CD4-positive, alpha-beta T cell treated with Interleukin-17A for 4 hours (primary cell): ENCODE measurements at places on chromosomes 6 and 20.

DNA sequence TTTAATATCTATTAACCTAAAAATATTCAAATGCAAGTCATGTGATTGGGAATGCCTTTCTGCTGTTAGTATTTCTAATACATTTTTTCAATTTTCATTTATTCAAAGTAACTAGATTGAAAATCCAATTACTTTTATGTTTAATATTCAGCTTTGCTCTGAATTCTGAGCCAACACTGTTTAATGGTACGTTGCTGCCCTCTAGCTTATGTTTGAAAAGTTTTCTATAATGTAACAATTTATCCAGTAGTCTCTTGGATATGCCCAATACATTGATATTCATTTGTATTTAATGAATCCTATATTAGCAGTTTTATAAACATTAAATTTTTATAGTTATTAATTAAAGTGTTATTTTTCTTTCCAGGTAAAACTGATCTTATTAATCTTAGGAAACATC lies 47.4 kb downstream of the LGSN start:
- DNase-seq: no peak

- DNase-seq: no peak
Measured at GRCh38 chr20:41453010-41453950, 86.7 kb upstream of the EMILIN3 start.

DNA sequence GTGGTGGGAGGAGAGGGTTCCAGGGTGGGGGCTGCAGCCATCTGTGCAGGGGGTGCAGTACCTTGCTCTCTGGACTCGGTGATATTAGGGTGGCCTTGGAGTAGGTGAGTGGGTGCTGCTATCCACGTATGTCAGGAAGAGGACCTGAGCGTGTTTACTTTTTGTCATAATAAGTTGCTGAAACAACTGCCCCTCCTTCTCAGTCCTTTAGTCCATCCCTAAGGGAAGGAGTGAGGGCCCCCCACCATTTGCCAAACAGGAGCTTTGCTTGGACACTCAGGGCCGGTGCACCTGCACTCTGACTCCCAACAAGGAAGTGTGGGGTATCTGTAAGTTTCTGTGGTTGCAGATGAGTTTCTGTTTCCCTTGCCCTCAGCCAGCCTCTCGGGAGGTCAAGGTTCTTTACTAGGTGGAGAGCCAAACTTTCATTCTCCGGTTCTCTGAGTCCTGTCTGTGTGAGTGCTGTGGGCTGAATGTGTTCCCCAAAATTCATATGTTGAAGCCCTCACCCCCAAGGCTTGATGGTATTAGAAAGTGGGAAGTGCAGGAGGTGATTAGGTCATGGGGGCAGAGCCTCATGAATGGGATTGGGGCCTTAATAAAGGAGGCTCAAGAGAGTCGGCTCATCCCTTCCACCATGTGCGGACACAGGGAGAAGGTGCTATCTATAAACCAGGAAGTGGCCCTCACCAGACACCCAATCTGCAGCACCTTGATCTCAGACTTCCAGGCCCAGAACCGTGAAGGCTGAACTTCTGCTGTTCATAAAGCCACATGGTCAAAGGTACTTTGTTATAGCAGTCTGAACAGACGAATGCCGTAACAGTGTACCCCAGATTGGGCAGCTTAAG lies 19.6 kb upstream of the CCR6 start:
- no peak for DNase-seq

GRCh38 chr6:113859349-113860180 lies 2.4 kb downstream of the MARCKS start:
- DNase-seq: no peak

DNA sequence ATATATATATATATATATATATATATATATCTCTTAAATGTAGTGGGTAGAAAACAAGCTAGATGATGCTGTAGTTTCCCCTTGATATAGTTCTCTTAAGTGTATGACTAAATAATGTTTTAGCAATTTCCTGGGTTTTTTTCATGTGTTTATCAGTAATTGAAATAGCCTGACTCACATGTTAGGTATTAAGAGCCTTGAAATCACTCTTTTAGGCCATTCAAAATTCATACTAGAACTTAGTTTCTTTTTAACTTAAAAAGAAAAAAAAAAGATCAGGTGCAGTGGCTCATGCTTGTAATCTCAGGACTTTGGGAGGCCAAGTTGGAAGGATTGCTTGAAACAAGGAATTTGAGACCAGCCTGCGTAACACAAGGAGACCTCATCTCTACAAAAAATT lies 44.1 kb downstream of the NKX2-4 start:
- no peak for DNase-seq
